ENCODE measurements at places on chromosomes 6 and 20.
A peak's percentile ranks its signal among the peaks of the same experiment; 100 is the strongest.

GRCh38 chr6:157187182-157188083, 135.9 kb downstream of the TMEM242 start:
- no peak for DNase-seq

GRCh38 chr6:74069089-74069581, 373.1 kb downstream of the CD109 start:
- DNase-seq, result no peak

GRCh38 chr6:146253691-146254090, 224.8 kb downstream of the GRM1 start:
- no peak for DNase-seq

- DNase-seq, result no peak
These were observed 439.1 kb upstream of the NOX3 start for GRCh38 chr6:155894758-155895157.

DNA sequence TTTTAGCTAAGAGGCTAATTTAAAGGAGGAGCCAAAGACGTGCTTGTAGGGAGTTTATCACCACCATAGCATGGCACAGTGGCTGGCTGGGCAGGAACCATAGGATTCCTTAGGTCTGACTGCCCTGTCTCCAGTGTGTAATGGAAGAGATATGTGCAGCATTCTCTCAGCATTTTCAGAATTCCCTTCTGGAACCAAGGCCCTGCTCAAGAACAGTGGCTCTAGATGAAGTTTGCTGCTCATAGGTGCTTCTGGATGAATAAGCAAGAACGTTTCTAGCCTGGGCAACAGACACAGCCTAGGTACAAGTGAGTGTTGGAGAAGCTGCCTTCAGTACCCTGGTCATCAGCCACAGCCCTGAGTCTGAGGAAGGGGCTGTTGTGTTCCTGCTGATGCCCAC, 69.1 kb downstream of the LCA5 start:
- DNase-seq, result no peak

DNA sequence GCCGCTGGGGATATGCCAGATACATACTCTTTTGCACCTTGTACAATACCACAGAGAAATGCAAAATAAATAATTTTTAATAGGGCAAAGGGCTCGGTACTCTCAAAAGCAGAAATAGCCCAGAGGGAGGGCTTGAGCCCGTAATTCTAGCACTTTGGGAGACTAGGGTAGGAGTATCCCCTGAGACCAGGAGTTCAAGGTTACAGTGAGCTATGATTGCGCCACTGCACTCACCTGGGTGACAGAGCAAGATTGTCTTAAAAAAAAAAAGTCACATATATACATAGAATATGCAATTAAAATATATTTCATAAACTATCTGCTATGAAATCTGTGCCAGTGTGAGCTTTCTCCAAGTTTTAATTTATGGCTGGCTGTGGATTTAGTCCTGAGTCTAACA, 818 bp upstream of the TRMT11 start:
- DNase-seq, result no peak

DNA sequence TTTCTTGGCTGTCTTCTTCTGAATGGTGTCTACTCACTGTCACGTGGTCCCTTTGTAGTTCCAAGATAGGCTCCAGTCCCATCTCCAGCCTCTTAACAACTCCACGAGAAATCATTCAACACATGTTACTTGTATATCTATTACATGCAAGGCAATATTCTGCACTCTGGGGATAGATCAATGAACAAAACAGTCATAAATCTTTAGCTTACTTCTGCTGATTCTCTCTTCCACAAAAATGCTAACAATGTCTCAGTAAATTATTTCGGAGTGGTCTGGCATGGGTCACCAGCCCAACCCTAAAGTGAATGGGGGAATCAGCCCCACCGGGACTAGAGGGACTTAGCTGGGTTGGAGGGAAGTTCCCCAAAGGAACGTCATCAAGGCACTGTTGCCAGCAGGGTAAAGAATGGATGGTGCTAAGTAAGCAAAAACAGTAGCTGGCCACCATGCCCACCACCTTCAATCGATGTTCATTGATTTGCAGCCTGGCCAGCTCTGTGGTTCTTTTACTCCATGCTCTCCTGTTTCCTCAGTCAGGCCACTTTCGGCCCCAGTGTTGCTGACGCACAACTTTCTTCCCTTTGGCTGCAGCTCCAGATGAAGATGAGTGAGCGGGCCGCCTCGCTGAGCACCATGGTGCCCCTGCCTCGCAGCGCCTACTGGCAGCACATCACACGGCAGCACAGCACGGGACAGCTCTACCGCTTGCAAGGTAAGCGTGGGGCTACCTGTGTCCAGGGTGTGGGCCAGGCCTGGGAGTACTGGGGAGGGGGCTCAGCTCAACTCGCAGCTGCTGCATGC, 167.7 kb downstream of the DOK5 start:
- DNase-seq, result no peak

DNA sequence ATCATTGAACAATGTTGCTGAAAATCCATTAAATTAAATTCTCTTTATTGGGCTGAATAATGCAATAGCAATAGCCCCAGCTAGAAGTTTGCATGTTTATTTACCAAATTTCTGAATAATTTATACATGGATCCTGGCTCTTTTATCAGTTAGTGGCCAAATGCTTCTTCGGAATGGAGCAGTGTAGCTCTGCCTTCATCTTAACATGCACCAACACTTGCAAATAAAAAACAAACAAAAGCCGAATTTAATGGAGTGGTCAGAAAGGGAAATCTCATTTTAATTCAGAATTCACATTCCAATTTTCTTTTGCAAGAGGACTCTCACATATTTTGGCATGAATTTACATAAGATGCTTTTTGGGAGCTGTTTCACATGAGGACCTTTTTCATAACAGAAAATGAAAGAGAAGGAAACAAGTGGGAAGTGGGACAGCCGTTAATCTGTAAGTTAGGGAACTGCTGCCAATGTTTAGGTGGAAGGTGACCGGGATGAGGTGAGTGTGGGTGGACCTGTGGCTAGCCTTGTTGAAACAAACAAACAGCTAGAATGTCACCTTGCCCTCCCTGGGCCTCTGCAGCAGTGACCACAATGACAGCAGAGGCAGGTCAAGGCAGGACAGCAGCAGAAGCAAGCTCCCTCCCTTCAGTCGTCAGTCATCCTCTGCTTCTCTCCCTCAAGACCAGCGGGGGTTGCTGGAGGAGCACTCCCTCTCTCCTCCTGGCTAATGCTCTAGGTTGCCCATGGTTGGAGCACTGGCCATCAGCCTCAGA, 73.2 kb downstream of the INSM1 start:
- no peak for DNase-seq

- peak; percentile 5 for DNase-seq
These were observed 44.8 kb upstream of the EMILIN3 start for GRCh38 chr20:41411391-41411847.

DNA sequence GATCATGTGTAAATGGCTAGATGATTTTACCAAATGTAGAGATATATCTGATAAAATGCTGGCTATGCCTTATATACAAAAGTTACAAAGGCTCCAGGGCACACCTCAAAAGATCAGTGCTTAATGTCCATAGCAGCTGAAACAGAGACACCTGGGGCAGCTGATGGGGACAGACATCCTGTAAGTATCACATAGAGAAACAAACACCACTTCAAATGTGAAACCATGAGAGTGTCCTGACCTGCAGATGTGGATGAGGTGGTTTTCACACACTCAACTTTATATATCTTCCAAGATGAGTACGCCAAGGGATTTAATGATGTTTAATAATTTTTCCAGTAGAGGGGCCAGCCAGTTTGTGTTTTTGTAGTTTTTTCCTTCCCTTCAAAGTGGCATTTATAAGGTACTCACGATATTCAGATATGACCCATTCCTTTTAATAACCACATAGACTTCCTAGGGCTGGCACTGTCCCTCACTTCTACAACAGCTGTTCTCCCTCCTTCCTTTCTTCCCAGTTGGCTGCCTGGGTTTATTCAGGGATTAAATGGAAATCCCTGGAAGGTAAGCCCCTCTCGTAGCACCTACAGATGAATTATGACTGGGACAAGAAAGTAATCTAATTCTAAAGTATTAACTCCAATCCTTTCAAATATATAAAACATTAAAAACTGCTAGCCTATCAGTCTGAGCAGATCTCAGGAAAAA, 50.3 kb upstream of the MCM9 start:
- no peak for DNase-seq
